Activated CD4-positive, alpha-beta T cell treated with anti-CD3 and anti-CD28 coated beads, Interleukin-2, amount 50 U/mL, for 24 hours (primary cell): ENCODE measurements at places on chromosomes 3 and 15.

- no peak for DNase-seq
These were observed 44.1 kb upstream of the VILL start for GRCh38 chr3:37946531-37946889.

DNA sequence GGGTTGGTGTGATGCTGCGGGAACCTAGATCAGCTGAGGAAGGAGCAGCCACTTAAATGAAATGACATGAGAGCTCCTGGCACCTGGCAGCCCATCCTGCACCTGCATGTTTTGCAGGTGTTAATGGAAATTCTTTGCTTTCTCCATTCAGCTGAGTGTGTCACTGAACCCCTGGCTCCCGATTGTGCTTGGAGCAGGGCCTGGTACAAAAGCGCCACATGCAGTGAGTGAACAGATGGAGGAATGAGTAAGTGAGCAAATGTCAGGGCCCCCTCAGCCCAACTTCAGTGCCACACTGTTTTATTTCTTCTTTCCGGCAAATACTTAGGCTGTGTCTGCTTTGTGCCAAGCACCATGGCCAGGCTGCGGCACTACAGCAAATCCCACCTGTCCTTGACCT is 132.2 kb downstream of the ASB7 start:
- DNase-seq, result no peak

DNA sequence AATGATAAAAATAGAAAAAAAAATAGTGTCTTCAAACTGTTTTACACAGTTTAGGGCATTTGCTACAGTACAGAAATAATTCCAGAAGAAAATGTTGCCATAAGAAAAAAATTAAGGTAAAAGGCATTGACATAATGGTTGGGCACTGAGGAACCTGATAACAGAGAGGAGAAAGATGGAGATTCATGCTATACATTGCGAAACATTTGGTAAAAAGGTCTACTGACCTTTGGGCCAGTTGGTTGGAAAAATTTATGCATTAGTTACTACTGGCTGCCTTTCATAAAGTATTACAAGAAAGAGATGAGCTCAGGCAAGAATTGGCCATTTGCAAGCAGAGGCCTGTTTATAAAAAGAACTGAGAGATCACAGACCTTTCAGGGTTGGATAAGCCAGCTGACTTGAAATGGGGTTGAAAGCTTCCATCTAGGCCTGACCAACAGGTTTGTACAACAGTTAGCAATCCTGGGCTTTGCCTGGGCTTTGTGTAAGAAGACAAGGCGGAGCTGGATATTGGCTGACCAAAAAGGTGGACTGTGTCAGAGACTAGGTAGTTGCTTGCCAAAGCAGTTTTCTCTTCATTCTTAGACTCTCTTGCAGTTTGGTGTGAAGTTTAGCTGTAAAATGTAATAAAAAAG is 166.6 kb upstream of the MCTP2 start:
- no peak for DNase-seq

DNA sequence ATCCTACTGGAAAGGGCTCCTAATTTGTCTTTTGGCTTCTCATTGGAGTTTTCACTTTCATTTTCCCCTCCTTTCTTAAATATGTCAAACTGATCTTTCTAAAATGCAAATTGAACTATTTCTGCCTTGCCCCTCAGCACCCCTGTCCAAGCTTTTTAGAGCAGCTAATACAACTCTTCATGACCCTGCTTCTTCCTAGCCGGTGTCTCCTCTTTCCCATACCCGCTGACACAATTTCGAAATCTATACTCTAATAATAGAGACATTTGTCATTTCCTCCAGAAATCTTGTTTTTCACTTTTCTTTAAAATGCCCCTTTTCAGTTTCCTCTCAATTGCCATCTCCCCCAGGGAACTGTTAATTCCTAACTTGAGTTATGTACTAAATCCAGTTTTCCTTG is 2.9 kb upstream of the EPHA3 start:
- no peak for DNase-seq

GRCh38 chr3:146163584-146163983 is 2.6 kb upstream of the PLOD2 start:
- no peak for DNase-seq

GRCh38 chr3:59688636-59689035 is 638.8 kb upstream of the CFAP20DC start:
- no peak for DNase-seq

DNA sequence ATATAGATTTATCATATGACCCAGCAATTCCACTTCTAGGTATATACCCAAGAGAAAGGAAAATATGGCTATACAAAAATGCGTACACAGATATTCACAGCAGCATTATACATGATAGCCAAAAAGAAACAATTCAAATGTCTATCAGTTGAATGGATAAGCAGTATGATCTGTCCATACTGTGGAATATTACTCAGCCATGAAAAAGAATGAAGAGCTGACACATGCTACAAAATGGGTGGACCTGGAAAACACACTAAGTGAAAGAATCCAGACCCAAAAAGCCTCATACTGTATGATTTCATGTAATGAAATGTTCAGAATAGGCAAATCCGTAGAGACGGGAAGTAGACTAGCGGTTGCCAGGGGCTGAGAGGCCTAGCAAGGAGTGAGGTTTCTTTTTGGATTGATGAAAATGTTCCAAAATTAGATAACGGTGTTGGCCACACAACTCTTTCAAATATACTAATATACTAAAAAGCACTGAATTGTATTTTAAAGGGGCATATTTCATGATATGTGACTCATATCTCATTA is 33.4 kb downstream of the FGD5 start:
- DNase-seq, result no peak

DNA sequence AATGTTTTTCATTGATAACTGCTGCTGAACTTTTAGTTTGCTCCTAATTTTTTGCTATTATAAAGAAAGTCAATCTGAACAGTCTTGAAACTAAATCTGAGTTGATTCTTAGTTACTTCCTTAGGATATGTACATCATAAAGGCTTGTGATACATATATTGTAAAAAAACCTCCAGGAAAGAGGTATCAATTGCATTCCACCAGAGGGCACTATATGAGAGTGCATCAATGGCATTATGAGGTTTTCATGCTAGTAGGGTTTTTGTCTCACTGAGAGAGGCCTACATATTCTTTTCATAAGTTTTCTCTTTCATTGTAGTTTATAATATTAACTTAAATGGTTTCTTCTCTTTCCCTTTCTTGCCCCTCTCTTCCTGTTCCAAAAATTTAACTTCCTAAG is 46.9 kb downstream of the PIK3R4 start:
- DNase-seq, result no peak

GRCh38 chr3:32951410-32951811 is at the start of gene CCR4:
CCR4 (plus strand) TSS chr3:32951644; CDS start chr3:32953423, 1,779 bp downstream.
- DNase-seq, result peak; percentile 42

DNA sequence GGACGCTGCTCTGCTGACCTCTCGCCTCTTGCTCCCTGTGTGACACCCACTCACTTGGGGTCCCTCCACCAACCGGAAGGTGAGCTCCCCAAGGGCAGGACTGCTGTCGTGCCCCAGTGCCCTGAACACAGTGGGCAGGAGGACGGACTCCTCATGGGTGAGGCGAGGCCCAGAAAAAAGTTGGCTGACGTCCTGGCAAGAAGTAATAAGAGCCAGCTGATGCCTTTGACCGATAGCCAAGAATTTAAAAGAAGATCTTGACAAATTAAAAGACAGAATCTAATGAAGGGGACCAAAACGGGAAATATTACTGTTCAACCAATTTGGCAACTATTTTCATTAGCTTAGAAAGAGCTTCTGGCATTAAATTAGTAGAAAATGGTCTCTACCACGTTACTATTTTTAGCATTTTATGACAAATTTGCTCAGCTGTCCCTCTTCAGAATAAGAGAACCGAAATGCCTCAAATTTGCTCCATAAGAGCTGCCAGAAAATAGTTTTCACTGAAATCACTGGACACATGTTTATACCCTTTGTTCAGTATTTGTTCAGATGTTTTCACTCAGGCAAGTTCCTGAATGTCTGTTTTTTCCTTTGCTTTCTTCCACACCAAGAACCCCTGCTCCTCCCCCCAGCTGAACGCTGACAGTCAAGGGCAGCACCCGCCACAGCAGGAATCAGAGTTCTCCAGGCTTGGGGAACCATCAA is 60.5 kb downstream of the XXYLT1 start:
- DNase-seq, result no peak

- no peak for DNase-seq
These were observed 178.6 kb upstream of the TRIM42 start for GRCh38 chr3:140499114-140499757.

DNA sequence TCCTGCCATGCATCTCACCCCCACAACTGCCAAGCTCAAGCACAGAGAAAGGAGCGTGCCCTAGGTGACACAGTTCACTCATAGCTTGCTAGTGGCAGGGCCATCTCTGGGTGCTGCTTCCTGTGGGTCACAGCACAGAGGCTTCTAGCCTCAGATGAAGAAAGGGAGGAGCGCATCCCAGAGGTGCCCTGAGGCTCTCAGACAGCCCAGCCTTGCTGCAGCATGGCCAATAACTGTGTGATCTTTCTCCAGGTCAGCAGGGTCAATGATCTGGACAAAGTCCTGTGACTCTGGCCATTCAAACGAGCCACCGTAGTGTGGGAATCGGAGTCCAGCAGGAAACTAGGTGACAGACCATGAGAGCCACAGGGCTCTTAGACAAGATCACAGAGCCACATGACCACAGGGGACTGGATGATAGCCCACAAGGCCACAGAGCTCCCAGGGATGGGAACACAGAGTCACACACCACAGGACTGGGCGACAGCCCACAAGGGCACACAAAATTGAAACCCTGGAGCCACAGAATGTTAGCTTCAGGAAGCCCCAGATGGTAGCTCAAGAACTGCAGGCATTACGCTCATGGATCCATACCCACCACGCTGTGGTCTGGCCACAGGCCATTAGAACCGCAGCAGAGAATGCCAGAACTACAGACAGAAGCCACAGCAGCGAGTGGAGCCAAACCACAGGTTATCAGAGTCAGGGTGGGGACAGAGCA is 25.9 kb upstream of the GRIP2 start:
- no peak for DNase-seq

- no peak for DNase-seq
These were observed 47.5 kb upstream of the SEMA4B start for GRCh38 chr15:90153658-90154057.

DNA sequence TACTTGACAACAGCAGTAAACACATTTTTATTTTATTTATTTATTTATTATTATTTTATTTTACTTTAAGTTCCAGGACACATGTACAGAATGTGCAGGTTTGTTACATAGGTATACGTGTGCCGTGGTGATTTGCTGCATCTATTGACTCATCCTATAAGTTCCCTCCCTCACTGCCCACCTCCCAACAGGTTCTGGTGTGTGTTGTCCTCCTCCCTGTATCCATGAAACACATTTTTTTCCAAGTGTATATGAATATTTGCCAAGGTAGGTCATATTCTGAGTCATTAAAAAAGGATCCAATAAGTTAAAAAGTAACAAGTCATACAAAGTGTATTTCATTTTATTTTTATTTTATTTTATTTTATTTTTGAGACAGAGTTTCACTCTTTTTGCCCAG is 567.3 kb upstream of the KCNMB2 start:
- DNase-seq, result no peak

DNA sequence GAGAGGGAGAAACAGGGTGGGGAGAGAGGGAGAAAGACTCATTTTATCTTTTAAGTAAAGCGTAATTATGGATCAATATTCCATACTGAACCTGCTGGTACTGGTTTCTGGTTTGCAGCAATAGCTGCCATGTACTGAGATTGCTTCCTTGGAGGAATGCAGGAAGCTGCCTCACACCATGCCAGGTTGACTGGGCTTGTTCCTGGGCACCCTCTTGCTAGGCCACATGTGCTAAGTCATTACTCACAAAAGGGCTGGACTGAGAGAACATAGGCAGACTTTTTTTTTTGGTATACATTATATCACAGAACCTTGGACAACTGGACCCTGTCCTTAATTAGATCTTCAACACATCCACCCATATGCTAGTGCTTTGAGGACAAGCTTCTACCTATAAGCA is 193.4 kb downstream of the ZNF621 start:
- no peak for DNase-seq

DNA sequence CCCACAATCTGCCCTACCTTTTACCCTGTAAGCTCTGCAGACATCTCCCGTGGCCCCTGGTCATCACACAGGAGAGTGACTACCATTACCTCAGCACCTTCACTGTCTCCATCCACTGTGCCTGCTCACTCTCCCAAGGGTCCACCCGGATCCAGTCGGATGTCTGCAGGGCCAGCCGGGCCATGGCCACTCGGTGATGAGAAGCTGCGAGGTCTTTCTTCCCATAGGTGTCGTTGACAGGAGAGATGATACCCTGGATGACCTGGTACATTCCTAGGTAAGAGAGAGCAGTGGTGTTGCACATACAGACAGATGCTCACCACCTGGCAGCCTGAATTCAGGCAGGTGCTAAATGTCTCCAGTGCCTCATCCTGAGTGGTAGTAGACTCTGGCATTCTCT is 39.2 kb upstream of the RBP1 start:
- DNase-seq, result no peak

DNA sequence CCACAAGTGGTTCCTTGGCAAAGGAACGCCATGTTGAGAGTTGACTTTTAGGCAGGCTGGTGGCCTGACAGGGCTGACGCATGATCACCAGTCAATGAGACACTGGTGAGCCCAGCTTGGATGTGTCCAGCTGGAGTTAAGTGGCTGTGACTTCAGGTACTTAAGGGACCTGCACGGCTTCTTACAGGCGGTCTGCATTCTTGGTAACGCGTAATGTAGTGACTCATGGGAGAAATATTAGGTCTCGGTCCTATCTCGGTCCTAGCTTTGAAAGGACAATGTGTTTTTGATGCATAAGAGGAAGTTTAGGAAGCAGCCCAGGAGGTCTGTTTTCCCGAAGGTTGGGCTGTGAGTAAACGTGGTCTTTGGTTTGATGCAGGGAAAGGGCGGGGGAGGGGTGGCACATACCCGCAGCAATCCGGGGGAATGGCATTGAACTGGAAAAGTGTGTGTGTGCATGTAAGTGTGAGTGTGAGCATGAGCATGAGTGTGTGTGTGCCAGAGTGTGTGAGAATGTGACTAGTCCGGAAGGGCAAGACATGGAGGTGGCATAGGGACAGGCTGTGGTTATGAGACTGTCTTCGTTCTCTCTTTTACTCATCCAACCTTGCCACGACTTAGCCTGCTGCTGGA is 55.3 kb downstream of the FAM43A start:
- DNase-seq, result no peak

GRCh38 chr15:68589783-68590710 is 11.3 kb downstream of the CORO2B start:
- DNase-seq, result no peak

- DNase-seq, result no peak
These were observed 6.2 kb downstream of the FRMD4B start for GRCh38 chr3:69379661-69380060.

- no peak for DNase-seq
These were observed 143.8 kb downstream of the STT3B start for GRCh38 chr3:31676556-31676955.

DNA sequence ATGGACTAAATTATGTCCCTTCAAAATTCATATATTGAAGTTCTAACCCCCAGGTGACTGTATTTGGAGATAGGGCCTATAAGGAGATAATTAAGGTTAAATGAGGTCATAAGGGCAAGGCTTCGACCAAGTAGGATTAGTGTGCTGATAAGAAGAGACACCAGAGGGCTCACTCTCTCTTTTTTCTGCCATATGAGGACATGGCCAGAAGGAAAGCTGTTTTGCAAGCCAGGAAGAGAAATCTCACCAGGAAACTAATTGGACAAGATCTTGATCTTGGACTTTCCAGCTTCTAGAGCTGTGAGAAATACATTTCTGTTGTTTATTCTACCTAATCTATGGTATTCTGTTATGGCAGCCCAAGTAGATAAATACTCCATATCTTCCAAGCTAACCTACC is 503.6 kb upstream of the NAALADL2 start:
- no peak for DNase-seq
